ENCODE measurements at places on chromosomes 7 and 10.

DNA sequence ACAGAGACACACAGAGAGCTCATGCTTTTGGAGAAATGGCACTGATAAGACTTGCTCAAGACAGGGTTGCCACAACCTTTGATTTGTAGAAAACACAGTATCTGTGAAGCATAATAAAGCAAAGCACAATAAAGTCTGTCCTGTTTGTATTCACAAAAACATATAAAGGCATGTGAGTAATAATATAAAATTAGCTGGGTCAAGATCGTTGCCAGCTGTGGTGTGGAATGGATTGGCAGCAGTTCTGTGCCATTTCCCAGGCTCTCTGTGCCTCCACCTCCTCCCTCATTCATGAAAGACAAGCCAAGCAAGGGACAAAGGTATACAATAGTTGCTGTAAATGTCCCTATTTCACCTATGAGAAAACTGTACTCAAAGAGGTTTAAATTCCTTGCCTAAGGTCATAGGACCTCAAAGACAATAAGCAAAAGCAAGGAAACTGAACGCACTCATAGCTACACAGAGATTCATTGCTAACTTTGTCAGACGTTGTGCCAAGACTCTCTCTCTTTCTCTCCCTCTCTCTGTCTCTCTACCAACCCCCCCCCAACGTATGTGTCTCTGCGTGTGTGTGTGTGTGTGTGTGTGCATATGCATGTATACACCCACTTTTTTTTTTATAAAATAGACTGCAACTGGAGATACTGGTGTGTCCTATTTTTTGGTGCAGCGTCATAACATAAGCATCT is 31.8 kb downstream of the CHST3 start:
- no peak for DNase-seq

DNA sequence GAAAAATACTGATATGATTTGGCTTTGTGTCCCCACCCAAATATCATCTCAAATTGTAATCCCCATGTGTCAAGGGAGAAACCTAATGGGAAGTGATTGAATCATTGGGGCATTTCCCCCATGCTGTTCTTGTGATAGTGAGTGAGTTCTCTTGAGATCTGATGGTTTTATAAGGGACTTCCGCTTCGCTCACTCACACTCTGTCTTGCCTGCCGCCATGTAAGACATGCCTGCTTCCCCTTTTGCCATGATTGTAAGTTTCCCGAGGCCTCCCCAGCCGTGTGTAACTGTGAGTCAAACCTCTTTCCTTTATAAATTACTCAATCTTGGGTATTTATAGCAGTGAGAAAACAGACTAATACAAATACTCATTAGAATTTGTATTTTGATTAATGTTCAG is 5.1 kb upstream of the MRPS17 start:
- DNase-seq: no peak

DNA sequence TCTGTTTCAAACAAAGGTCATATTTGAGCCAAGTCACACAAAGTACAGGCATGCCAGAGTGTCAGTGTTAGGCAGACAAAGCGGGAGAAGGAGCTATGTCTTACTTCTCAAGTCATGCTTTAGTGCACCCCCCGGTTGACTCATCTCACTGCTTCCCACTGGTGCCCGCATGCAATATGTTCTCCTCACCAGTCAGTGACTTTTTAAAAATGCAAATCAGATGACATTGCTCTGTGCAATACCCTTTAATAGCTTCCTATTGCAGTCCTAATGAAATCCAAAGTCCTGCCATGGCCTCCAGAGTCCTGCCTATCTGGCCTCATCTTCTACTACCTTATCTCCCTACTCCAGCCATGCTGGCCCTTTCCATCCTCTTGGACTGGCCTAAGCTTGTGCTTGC is 429.1 kb downstream of the ACTR3B start:
- DNase-seq: no peak

DNA sequence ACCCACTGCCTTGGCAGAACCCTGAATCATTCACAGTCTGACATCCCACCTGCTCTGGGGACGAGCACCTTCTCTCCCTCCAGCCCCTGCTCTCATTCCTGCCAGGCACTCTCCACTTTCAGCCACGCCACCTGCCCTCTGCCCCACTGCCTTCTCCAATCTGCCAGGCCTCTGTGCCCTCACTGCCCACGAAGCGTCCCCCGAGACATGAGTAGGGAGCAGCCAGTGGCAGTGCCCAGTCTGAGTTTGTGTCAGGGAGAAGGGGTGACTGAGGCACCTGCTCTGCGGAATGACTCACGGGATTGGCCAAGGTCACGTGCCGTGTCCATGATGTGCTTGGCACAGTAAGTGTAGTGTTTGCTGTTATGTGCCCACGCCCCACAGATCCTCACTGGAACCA is 215.2 kb upstream of the PPP2R2D start:
- DNase-seq: no peak

DNA sequence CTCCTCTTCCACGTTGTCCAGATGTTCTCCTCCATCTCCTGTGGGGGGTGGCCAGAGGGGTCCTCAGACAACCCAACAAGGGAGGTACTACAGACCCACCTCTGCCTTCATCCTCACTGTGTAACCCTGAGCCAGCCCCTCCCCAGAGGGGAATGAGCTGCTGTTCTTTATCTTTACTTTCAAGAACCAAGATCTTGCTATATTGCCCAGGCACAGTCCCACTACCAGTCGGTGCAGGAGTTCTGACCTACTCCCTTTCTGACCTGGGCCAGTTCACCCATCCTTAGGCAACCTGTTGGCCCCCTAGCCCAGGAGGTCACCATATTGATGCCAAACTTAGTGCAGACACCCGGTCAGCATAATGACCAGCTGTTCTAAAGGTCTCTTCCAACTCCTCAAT is 16.8 kb upstream of the MTPAP start:
- DNase-seq: no peak

GRCh38 chr7:155897758-155898386 is 85.6 kb upstream of the SHH start:
- no peak for DNase-seq

Measured in MM.1S (cell line).